T-helper 2 cell (primary cell): ENCODE measurements at places on chromosomes 11 and 22.

GRCh38 chr11:110000031-110000502 lies 93.1 kb upstream of the ZC3H12C start:
- DNase-seq = no peak

GRCh38 chr11:1375955-1376258 lies 13.8 kb upstream of the BRSK2 start:
- DNase-seq = no peak

DNA sequence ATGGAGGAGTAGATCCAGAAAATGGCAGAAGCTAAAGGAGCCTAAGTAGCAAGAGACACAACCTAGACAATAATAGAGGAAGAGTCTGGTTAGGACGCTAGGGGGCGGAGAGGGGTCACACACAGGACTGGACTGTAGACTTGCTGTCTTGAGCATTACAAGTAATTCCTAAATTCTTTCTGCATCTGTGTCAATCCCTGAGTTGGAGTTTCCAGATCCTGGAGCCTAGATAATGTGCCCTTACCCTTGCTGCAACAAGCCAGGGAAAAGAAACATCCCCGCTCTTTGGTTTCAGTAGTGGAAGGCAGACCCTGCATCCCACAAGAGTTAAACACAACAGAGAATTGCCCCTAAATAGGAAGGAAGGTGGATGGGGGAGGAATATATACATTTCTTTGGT lies 14.9 kb upstream of the CCDC73 start:
- DNase-seq = peak; percentile 10

GRCh38 chr11:13343931-13344717 lies 66.5 kb downstream of the BMAL1 start:
- DNase-seq = peak; percentile 74

DNA sequence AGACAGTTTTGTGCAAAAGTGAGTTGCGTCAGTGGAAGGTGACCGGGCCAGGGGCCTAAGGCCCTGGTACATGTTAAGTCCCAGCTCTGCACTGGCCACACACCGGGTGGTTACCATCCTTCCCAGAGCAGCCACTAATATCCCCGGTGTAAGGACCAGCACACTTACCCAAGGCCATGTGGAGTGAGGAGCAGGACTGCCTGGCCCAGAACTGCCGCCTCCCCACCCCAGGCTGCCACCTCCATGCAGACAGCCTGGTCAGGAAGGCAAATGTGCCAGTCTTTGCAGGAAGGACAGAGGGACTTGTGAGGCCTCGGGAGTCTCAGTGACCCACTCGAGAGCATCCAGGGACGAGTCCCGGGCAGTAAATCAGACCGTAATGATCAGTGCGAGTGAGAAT lies 102.9 kb downstream of the MORC2 start:
- DNase-seq = no peak

- DNase-seq = no peak
Observed at GRCh38 chr11:36240173-36240572, 49.1 kb downstream of the COMMD9 start.

GRCh38 chr11:123778511-123778910 lies 24.2 kb upstream of the OR6X1 start:
- DNase-seq = no peak

- DNase-seq = peak; percentile 55
Observed at GRCh38 chr11:118342503-118343161, at the start of gene CD3D. Gene CD3D, minus strand, starts transcription at chr11:118342705. Its CDS starts 98 bp downstream, at chr11:118342607.

DNA sequence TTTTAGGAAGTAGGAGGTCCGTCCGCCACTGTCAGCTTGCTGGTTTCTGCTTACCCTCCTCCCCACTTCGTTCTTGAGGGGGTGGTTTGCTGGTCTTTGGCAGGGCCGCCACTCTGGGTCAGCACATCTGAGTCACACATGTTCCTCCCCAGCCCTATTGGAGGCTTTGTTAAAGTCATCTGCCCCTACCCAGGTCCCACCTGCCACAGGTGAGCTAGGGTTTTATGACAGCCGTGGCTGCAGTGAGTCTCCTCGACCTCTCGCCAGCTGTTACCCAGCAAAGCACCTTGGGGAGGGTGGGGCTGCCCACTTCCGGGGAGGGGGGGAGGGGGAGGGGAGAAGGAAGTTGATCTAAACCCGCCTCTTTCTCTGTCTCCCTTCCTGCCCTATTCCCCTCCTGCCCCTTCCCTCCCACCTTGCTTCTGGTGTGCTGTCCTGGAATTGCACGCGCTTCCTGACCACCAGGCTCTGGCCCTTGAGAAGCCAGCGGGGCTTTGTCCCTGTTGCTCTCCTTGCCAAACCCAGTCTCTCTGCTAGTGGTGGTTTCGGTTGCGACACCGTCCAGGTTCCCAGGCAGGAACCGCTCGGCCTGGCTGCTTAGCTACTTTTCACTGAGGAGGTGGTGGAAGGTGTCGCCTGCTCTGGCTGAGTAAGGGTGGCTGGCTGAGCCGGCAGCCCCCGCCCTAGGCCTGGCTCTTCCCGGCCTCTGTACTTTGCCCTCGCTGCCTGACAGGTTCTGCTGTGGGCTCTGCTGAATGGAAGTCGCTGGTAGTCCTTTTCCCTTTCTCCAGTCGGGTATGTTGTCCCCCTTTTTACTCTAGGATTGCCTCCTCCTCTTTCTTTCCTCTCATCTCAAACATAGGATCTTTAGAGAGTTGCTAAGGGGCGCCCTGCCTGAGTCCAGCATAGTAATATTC lies 28.5 kb downstream of the RCOR2 start:
- DNase-seq = peak; percentile 42

- no peak for DNase-seq
Observed at GRCh38 chr11:113373306-113373705, 14.3 kb upstream of the ANKK1 start.

- DNase-seq = no peak
Observed at GRCh38 chr11:2130881-2131352, 8.3 kb downstream of the IGF2 start.

DNA sequence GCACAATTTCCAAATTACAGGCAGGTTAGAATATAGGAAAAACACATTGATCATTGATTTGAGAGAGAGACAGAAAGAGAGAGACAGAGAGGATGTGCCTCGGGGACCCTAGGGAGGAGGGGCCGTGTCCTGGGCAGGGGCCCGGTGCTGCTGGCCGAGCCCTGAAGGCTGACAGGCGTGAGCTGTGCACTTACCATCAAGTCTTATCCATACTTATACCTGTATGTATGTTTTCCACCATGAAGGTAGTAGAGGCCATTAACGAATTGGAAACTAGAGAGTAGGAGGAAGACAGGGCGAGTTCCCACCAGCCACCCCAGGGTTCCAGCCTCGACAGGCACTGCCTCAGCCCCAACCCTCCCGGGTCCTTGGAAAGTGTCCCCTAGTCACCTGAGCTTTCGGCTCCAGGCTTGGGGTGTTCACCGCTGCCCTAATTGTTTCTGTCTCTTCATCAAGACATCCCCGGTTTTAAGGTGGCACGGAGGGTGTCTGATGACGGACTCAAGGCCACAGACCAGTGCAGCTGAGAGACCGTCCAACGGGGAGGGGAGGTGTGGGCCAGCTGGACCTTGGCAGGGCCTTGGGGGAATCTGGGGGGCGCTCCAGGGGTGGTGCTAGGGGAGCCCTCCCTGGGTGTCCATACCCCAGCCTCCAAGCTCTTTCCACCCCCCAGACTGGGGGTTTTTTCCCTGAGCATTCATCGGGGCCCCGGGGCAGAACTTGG lies 431.3 kb downstream of the TBC1D22A start:
- DNase-seq = no peak

DNA sequence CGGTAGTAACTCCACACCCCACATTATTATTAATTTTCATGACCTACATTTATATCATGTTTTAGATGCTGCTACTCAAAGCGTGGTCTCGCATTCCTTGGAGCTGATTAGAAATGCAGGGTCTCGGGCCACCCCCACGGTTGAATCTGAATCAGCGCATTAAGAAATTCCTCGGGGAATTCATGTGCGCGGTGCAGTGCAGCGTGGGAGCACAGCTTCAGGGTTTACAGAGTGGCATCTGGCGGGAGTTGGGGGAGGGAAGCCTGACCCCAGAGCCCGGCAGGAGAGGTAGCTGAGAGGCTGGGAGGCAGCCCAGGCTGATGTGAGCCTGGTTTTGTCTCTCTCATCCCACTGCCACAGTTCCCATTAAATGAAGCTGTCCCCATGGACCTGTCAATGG lies 48.1 kb upstream of the DAGLA start:
- no peak for DNase-seq

DNA sequence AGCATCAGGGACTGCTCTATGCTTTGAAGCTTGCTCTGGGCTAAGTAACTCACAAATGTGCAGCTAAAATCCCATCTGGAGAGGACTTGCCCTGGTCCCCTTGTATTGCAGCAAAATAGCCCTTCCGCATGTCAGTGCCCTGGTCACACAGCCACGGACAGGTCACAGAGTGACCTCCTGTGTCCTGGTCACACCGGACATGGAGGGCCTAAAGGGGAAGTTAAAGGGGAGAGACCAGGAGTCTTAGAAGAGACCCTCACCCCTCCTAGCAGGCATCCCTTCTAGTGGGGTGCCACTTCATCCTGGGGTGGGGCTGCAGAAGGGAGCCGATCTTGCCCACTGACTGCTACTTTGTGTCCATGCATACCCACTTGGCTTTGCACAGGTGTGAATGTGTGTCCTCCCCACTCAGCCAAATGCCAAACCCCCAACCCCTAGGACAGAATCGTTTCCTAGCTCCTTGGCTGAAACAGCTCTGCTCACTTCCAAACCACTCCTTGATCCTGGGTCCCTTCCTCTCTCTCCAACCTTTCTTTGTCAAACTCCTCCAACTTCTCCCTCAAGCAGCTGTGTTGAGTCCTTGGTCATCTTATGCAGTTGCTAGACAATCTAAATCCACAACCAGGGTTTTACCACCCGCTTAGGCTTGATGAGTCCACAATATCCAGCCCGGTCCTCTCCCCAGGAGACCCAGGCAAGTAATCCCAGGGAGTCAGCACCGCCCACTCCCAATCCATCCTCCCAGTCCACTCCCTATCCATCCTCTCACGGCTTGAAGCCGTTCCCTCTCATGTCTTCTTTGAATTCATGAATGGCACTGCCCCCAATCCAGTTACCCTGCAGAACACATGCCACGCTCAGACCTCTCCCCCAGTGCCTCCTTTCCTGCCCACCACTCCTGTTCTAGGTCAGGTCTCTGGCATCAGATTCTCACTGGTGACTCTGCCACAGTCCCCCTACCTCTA lies 3.3 kb upstream of the FXYD6 start:
- DNase-seq = no peak

GRCh38 chr11:118401880-118402590 lies 629 bp downstream of the ATP5MG start:
- DNase-seq = no peak

DNA sequence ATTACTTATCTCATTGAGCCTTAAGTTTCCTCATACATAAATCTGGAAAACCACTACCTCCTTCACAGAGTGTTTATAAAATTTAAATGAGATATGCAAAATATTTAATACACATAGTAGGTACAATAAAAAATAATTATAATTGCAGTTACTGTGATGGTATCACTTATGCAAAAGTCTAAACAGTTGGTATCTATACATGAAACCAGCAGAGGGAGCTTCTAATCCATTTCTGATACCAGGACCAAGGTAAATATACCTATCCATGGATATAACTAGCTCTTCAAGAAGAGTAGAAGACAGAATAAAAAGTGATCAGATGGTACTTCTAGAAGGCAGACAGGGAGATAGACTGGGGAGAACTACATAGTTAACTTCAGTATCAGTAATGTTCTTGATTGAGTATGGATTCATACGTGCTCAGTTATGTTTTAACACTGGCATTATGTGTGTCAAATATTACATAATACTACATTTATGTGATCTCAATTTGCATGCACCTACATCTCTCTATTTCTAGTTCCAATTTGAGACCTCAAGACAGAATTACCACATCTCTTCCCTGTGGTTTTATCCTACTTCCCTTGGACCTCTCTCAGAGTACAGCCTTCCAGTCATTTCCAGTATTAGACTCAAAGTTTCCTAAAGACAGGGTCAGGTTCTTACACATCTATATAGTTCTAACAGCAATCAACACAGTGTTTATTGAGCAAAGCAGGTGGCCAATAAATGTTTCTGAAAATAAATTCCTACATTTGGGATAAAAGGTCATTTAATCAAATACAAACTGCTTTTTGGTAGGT lies 13.7 kb upstream of the TSG101 start:
- peak; percentile 17 for DNase-seq

GRCh38 chr11:3984896-3985295 lies 109.7 kb upstream of the RRM1 start:
- peak; percentile 33 for DNase-seq

DNA sequence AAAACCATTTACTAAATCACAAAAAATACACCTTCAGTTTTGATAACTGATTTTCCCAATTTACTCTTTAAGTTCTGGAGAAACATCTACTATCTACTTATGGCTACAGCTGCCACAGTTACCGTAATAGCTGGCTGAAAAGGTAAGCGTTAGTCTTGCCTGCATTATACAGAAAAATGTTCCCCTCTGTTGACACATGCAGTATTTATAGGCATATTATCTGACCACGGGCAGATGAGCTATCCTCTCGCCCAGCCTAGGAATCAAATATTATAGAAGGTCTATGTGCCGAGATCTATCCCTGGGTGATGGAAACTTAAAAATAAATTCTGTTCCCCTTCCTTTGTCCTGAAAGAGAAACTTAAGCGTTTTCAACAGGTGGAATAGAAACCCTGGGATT lies 283.8 kb downstream of the CADM1 start:
- DNase-seq = no peak

DNA sequence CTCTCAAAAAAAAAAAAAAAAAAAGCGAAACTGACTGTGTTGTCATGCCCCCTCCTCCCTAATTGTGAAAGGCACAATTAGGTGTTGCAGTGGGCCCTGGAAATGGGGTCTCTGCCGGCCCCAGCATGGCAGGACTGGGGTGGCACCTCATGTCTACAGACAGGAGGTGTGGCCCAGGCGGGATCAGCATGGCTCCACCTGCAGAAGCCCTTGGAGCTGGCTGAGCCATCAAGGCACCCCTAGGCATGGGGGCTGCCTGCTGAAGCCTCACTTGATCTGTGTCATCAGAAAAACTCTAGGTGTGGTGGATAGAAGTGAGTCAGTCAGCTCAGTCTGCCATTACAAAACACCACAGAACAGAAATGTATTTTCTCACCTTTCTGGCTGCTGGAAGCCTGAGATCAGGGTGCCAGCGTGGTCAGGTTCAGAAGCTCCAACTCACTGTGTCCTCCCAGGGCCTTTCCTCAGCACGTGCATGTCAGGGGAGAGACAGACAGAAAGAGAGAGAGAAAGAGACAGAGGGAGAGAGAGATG lies 10.1 kb upstream of the B4GALNT4 start:
- DNase-seq = peak; percentile 64
